COLO829 (cell line): ENCODE measurements at places on chromosomes 2 and 18.

GRCh38 chr2:170467568-170468422 is 247.3 kb upstream of the SP5 start:
- DNase-seq = peak; percentile 42

DNA sequence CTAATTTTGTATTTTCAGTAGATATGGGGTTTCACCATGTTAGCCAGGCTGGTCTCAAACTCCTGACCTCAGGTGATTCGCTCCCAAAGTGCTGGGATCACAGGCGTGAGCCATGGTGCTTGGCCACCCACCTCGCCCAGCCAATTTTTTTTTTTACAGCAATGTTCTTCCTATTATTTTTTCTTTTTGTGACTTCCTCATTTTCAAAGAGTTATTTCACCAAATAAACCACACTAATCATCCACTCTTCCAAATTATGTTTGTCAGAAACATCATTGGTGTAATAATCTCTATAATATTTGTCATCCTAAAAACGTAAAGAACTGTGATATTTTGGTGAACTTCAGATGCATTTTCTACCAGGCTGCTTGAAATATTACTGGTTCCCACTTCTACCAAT is 16.3 kb upstream of the PDCL3 start:
- no peak for DNase-seq

- DNase-seq = no peak
Observed at GRCh38 chr2:46167406-46167805, 129.8 kb upstream of the EPAS1 start.

DNA sequence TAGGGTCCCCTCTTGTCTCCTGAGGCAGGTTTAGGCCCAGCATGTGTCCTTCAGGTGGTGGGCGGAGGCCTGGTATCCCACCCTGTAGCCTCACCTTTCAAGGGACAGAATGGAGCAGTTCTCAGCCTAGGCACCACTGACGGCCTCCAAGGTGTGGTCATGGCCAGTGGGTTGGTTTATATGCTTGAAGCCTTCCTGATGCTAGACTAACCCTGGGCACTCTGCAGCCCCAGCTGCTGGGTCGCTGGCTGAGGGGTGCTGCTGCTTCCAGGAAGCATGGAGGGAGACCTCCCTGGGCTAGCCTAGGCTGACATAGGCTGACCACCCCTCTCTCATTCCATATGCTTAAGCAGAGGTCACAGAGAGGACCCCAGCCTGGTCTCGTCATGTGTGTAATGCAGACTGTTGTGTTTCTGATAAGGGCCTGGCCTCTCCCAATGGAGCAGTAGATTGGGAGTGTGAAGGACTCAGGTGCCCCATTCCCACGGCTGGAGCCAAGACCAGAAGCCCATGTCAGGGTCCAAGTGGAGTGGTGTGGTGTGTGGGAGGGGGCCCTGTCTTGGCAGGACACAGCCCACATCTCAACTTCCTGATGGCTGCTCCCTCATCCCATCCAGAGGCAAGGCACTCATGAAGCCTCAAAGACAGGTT is 206.6 kb downstream of the DYSF start:
- DNase-seq = no peak

DNA sequence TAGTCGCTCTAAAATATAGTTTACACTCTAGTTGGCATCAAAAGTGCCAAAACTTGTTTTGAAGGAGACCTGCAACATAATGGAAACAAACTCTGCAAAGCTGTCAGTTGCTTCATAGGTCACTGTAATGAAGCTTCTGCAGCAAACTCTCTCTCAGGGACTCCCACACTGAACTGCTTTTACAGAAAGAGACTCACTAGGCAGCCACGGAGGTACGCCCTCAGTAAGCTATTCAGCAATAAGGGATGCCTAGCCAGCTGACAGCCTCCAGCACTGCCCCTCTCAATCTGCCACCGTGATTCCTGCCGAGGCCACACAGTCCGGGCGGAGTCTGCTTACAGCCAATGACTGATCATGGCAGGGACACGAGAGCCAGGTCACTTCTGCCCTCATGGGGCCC is 51.1 kb downstream of the COLEC12 start:
- no peak for DNase-seq
